HT1080 (cell line): ENCODE measurements at places on chromosomes 7 and 10. TPM values are rescaled to one million over a fixed set of nuclear protein-coding genes. Genes with fewer than 3 reads are reported as not detected.

Gene COL26A1
- total RNA-seq: 0.02 TPM in 1 of 2 replicates, not detected in the other

Gene SPDYE8
- total RNA-seq: not detected in 2 replicates

Gene SYCE1
- total RNA-seq: 2.6 and 3.7 TPM in 2 replicates

Gene IFIT2
- total RNA-seq: 0.53 and 0.92 TPM in 2 replicates

Gene TAC1
- not detected in 2 replicates for total RNA-seq

Gene IFT22
- 19.6 and 23.8 TPM in 2 replicates for total RNA-seq

Gene ANKRD61
- total RNA-seq: 0.18 and 0.37 TPM in 2 replicates

Gene DIP2C
- total RNA-seq: 2.4 and 3.2 TPM in 2 replicates

Gene CALHM3
- total RNA-seq: not detected in 2 replicates

Gene CCL26
- not detected in 2 replicates for total RNA-seq

Gene FEZF1
- not detected in 2 replicates for total RNA-seq

Gene FGFBP3
- total RNA-seq: 1.4 and 2.9 TPM in 2 replicates

Gene TNRC18
- total RNA-seq: 21.8 and 36.2 TPM in 2 replicates

Gene DENND2A
- total RNA-seq: 1.8 and 2.2 TPM in 2 replicates

Gene ZDHHC4
- 41.7 and 55.9 TPM in 2 replicates for total RNA-seq

Gene SFTPA1
- total RNA-seq: not detected in 2 replicates

Gene ANK3
- 0.53 and 0.58 TPM in 2 replicates for total RNA-seq

Gene COA1
- total RNA-seq: 84.4 and 102 TPM in 2 replicates

Gene RNLS
- total RNA-seq: 0.21 TPM in 1 of 2 replicates, not detected in the other

Gene WNT2
- total RNA-seq: not detected in 2 replicates

Gene CYP2C8
- not detected in 2 replicates for total RNA-seq

Gene SORBS1
- total RNA-seq: 0.50 and 0.76 TPM in 2 replicates

Gene EVX1
- not detected in 2 replicates for total RNA-seq

Gene NUPR2
- not detected in 2 replicates for total RNA-seq

Gene GNG11
- 17.6 and 22.9 TPM in 2 replicates for total RNA-seq

Gene GHRHR
- total RNA-seq: not detected in 2 replicates

Gene LRRC4
- total RNA-seq: not detected in 2 replicates

Gene SLC39A12
- total RNA-seq: not detected in 2 replicates

Gene GRB10
- 11.6 and 18.2 TPM in 2 replicates for total RNA-seq

Gene ECHDC3
- 2.1 and 4.3 TPM in 2 replicates for total RNA-seq

Gene CAMK1D
- total RNA-seq: 2.1 and 3.9 TPM in 2 replicates

Gene MALRD1
- not detected in 2 replicates for total RNA-seq

Gene ENKUR
- 0.26 and 0.53 TPM in 2 replicates for total RNA-seq

Gene NRCAM
- 8.1 and 14.6 TPM in 2 replicates for total RNA-seq

Gene AKR1D1
- not detected in 2 replicates for total RNA-seq

Gene GDF10
- not detected in 2 replicates for total RNA-seq

Gene CAMK2B
- total RNA-seq: 0.02 and 0.07 TPM in 2 replicates

Gene NAT16
- not detected in 2 replicates for total RNA-seq

Gene LEP
- total RNA-seq: not detected in 2 replicates
